ENCODE measurements at places on chromosomes 6 and 20.

DNA sequence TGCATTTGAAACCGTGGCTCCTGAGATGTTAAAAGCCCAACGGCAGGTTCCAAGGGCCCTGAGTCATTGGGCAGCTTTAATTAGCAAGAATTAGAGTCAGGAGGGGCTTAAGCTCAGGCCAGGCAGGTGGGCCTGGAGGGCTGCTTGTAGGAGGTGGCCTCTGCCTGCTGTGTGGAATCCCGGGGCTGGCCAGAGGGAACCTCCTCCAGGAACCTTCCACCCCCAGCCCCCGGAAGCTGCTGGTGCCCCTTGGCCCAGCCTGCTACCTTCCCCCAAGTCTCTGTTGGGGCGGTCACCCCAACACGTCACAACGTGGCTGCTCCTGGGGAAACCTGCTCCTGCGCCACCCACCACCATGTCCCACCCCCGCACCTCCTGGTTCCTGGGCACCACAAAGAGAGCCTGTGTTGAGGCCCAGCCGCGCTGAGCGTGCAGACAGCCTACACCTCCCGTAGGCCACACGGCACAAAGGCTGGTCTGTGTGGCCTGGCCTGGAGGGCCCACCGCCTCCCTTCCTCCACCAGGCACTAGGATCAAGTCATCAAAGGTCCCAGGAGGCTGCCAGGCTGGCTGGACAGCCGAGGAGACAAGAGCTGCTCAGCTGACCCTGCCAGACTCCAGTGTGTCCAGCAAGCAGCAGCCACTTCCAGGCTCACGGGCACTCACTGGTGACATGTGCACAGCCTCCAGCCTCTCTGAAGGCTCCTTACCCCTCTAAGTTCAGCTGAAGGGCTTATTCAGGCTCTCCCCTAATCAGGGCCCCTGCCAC is 86.3 kb downstream of the SNX5 start:
- no peak for DNase-seq

DNA sequence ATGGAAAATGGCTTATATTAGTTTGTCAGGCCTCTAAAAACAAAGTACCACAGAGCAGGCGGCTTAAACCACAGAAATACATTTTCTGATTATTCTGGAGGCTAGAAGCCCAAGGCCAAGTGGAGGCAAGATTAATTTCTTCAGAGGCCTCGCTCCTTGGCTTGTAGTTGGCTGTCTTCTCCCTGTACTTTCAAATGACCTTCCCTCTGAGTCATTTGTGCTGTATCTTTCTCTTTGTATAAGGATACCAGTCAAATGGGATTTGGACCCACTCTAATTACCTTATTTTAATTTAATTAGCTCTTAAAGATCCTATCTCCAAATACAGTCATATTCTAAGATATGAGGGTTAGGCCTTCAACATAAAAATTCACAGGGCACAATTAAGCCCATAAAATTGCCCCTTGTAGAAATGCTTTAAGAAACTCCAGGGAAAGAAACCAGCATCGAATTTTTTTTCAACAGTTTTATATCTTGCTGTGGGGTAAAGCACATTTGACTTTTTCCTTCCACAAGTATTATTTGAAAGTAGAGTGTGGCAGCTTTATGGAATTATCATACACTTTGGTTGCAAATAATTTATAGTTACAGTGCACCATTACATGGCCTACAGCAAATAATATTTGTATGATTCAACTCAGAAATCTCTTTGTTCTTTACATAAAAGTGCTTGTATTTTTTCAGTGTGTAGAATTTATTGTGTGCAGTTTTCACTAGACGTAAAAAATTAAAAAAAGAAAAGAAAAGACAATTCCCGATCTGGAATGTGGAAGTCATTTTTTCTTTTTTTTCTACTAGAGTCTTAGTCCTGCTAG is 706.1 kb downstream of the KIF16B start:
- DNase-seq, result no peak

DNA sequence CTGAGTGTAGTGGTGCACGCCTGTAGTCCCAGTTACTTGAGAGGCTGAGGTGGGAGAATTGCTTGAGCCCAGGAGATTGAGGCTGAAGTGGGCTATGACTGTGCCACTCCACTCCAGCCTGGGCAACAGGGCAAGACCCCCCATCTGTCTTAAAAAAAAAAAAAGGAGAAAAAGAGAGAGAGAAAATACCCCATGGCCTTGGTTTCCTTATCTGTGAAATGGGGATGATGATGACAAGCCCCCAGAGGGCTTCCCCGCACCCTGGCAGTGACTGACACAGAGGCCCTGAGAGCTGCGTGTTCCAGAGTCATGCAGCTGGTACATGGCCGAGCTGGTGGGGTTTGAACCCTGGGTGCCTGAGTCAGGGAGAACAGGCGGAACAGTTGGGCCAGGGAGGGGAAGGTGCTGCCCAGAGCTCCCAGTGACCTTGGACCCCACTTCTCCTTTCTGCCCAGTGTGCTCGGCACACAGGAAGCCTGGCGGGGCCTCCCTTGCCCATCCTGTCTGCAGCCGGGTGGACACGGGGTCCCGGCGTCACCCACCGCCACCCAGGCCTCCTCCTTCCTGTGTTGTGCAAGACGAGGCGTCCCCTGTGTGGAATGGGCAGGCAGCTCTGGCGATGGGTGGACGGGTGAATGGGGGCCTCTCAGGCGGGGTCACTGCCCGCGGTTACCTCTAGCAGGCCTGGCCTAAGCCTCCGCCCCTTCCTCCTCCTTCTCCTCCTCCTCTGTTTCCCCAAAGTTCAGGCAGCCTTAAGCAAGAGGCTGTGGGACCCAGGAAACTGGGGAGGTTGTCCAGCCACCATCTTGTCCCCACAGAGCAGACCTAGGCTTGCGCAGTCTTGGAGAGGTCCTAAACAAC is 84.2 kb downstream of the CEBPB start:
- peak; percentile 72 for DNase-seq

- no peak for DNase-seq
These were observed 4.0 kb upstream of the ZNF217 start for GRCh38 chr20:53597521-53598120.

All from bone marrow (tissue), 2 donors.